ENCODE measurements at places on chromosomes 3 and 15.

GRCh38 chr15:73994413-73994883 lies at the start of gene PML:
Gene PML, plus strand, starts transcription at chr15:73994716. Its CDS starts 97 bp downstream, at chr15:73994813.
- peak; percentile 69 for DNase-seq

DNA sequence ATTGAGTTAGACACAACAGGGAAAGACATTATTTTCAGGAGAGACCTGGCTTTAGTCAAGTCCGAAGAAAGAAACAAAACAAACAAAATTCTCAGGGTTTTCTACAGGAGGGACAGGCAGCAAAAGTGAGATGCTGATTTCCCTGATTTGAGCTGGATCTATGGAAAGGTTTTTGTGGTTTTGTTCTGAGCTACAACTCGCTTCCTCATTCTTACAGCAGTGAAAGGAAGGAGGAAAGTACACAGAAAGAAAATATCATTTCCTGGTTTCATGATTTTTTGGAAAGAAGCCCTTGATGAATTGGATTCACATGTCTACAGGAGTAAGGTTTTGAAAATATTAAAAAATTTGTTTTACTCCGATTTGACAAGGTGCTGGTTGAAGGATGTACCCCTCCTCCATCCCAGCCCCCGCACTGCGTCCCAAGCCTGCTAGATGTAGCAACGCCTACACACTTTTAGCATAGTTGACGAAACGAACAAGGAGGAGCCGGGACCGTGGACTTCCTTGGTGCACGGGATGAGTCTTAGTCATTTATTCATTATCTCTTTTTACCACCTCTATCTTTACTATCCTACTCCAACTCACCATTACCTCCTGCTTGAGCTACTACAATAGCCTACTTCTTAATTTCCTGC lies 10.8 kb downstream of the PRICKLE2 start:
- no peak for DNase-seq

DNA sequence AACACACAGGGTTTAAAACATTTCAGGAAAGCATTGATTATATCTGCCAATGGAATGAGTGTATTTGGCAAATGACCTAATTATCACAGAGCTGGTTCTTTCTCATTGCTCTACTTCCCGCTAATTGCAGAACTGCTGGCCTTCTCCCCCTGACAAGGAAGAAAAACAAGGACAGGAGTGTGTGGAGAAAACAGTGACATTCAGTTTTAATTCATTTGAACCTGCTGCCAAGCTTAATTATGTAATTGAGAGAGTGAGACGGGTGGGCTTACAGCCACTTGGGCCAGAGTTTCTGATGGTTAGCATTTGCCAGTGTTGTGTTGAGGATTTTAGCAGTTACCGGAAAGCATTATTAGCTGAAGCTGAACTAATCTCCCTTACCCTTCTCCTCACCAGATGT lies 301.4 kb downstream of the RBMS3 start:
- no peak for DNase-seq

DNA sequence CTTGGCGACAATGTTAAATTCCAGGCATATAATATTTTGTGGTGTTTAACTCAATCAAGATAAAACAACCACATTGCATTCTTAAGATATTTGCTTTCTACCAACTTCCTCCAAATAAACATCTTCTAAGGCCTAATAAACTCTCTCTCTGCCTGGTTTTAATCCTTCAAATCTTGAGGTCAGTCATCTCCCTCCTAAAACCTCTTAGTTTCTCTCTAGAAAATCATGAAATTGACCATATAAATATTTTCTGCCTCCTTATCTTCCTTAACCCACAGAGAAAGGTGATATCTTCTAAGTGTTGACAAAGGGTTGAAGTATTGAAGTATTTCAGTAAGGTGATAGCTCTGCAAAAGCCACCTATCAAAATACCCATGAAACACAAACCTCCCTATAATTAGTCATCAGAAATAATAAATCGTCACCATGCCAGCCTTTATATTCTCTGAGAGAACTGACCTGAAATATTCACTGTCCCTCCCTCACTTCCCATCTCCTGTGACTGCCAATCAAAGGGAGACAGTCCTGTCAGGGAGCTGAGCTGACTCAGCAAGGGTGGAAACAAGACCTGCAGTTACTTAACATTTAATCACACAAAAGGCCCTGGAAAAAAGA lies 1261.1 kb downstream of the ROBO1 start:
- DNase-seq: no peak

DNA sequence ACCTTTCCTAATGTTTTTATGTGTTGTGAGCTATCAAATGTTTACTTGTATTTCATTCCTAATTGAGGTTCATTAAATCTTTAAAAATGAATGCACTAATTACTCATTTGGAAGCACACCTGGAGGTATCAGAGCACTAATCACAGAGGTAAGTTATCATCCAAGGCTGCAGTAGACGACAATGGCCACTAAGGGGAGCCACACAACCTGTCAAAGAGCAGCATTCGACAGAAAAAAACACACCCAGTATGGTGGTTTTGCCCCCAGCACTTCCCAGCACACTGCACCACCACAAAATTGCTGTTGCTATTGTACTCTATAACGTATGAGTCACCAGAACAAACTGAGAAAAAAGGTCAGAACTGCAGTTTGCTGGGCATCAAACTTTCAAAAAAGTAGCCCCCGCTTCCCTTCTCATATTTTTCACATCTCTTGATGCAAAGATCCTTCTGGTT lies 205.9 kb upstream of the IGF1R start:
- no peak for DNase-seq

GRCh38 chr15:84987949-84988624 lies 6.4 kb downstream of the PDE8A start:
- DNase-seq: no peak

DNA sequence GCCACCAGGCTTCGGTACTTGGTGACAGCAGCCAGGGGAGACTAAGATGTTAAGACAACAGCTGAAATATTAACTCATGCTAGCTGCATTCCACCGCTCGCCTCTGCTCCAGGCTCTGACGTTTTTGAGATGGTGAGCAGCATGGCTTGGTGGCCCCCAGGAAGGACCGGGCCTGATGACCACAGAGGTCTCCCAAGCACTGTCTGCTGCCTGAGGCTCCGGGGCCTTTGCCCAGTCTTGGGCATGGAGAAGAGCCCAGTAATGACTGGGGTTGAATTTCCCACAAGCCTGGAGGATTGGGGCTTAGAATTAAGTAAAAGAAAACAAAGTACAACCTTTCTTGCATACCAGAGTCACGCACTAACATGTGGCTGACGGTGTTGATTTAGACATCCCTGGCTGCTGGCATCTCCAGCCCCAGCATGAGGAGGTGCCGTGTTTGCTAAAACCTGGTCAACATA lies 243.6 kb upstream of the LYSMD4 start:
- no peak for DNase-seq
